ENCODE measurements at places on chromosomes 16 and 17. TPM values are rescaled to one million over a fixed set of nuclear protein-coding genes. Genes with fewer than 3 reads are reported as not detected.

GRCh38 chr17:10613775-10614513, 43.2 kb downstream of the MYH3 start:
- no peak for DNase-seq

PKMYT1 gene
- 2.2 TPM for total RNA-seq

TMEM100 gene
- total RNA-seq, result 8.4 TPM

MRPS34 gene
- 78.6 TPM for total RNA-seq

SEZ6L2 gene
- 7.5 TPM for total RNA-seq

GRCh38 chr17:37342589-37342988, 33.2 kb upstream of the C17orf78 start:
- DNase-seq, result no peak
